NCI-H2107 (cell line): ENCODE measurements at places on chromosomes 11 and 22.

DNA sequence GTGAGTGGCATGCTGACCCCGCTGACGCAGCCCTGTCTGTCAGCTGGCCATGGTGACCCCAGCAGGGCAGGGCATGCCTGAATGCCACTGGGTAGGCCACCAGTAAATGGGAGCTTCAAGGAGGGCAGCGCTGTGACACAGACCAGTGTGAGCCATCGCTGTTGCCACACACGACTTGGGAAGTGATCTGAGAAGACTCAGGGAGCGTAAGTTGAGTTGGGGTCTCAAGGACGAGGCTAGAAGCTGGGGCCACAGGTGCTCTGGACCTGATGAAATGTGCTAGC is 28.2 kb downstream of the MPPED1 start:
- no peak for DNase-seq

DNA sequence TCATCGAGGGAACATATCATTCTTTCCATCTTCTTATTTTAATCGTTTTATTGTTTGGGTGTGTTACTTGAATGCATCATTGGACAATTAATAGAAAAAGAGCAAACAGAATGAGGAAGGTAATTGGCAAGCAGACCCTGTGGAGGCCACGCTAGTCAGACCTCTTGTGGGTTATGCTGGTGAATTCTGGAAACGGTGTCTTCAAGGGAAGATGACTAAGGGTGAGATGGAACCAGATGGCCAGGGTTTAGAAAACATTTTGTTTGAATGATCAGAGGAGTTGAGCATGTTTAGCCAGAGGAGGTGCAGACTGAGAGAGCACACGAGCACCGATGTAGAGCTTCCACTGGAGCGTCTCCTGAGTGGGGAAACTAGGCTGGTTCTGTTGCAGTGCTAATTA is 8.5 kb downstream of the ST14 start:
- DNase-seq, result no peak

GRCh38 chr11:15493921-15494620 is 379.3 kb downstream of the INSC start:
- DNase-seq, result no peak

DNA sequence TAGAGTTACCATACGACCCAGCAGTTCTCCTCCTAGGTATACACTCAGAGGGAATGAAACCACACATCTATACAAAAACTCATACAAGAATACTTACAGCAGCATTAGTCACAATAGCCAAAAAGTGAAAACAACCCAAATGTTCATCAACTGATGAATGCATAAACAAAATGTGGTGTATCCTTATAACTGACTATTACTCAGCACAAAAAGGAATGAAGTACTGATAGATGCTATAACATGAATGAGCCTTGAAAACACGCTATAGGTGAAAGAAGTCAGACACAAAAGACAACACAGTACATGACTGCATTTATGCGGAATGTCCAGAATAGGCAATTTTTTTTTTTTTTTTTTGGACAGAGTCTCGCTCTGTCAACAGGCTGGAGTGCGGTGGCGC is 23.1 kb downstream of the NCAPD3 start:
- no peak for DNase-seq

DNA sequence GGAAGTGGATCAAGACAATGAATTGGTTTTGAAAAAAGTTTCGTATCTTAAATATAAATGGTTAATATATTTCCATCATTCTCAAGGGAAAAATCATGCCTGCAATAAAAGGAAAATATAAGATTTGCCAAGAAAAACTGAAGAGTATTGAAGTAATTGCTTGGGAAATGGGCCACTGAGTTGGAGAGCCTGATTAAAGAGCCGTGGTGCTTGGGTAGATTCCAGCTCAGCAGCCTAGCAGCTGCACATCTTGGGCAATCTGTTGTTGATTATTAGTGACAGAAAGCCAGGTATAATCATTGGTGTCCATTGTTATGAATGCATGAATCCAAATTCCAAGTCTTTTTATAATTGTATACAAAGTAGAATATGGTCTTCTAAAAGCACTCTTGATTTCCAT is 800.9 kb upstream of the CHORDC1 start:
- DNase-seq, result no peak

- no peak for DNase-seq
Measured at GRCh38 chr11:30914143-30914762, 328.1 kb upstream of the MPPED2 start.

DNA sequence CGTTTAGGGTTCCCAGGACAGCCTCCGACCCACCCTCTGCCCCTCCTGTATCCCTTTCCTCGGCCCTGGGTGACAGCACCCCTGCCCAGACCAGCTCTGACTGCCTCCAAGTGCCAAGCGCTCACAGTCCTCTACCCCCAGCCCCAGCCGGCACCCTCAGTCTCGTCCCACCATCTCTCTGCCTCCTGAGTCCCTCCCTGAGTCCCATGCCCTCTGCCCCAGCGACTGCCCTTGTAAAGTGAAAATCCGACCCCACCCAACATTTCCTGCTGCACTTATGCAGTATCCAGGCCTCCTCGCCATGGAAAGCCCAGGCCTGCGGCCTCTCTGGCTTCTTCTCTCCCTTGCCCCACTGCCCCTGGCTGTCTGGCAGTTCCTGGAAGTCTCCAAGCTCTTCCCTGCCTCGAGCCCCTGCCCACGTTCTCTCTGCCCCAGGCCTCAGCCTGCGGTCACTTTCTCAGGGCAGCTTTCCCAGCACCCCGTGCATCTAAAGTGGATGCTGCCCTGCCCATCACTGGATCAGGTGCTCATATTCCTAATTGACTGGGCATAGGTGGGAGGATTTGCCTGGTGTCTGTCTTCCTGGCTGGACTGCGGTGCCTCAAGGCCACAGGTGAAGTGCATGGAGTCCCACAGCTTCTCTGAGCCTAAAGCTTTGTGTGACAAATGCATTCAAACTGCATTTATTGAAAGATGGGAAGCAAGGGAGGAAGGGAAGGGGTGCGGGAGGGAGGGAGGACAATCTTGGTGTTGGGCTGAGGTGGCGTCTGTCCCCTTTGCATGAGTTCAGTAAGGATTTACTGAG is 17.7 kb upstream of the IL2RB start:
- DNase-seq, result no peak

DNA sequence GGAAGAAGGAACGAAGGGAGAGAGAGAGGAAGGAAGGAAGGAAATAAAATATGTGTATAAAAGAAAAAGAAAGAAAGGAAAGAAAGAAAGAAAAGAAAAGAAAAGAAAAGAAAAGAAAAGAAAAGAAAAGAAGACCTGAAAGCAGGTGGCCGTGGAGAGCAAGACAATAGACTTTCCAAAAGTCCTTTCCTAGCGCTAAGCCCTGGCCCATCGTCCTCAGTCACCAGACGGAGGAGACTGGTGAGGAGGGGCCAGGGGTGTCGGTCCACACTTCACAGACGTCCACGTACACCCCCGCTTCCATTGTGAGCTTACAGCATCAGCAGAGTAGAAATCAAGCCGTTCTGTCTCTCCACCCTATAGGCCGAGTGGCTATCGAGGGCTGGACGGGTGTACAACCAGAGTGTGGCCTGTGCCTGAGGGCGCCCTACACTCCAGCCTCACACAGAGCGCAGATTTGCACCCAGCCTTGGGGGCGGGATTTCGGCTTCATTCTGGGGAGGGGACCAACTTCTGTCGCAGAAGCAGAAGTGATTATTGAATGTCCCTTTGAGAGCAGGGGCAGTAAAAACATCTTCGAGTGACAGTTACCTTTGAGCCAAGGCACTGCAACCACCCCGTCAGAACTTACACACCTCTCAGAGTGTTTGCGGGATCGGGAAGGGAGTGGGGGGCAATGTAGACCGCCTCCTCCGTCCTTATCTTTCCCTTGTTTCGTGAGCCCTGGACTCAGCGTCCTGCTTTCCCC is 2.0 kb upstream of the BSX start:
- no peak for DNase-seq

DNA sequence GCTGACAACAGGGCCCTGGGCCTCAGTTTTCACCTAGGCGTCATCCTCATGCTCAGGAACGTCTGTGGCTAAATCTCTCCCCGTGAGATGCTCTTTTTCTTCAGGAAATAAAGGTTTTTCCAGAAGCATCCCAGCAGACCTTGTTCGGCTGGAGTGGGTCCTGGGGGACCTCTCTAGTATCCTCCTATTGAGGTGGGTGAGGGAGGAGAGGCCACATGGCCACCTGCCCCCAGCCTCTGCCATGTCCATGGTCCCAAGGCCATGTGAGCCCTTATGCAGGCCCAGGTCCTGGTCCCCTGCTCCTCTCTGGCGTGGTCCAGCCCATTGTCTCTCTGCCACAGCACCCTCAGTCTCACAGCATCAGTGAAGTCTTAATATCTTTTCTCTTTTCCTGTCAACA is 22.0 kb downstream of the ALG12 start:
- no peak for DNase-seq

GRCh38 chr11:11076879-11077278 is 219.0 kb upstream of the ZBED5 start:
- no peak for DNase-seq

GRCh38 chr22:25758316-25758715 is 16.3 kb downstream of the MYO18B start:
- DNase-seq, result no peak

- DNase-seq, result no peak
Measured at GRCh38 chr11:72216638-72217037, at the start of gene FOLR2. FOLR2 (plus strand) TSS chr11:72216794; CDS start chr11:72218585, 1,791 bp downstream.

DNA sequence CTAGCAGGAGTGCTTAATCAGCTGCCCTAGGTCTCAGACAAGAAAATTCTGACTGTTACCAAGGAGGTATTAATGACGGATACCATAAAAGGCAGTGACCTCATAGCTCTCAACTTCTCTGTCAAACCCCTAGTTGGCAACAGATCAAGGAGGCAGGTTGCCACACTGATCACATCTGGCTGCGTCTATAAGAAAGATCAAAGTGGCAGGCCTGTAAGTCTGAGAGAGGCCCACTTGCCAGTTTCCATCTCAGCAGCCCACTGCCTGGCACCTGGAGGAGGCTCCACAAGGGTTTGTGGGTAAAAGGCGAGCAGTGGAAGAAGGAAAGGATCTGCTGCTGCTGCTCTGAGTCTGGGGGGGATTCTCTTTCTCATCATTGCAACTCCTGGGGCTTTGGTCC is 239.6 kb upstream of the MPPED2 start:
- DNase-seq, result no peak

DNA sequence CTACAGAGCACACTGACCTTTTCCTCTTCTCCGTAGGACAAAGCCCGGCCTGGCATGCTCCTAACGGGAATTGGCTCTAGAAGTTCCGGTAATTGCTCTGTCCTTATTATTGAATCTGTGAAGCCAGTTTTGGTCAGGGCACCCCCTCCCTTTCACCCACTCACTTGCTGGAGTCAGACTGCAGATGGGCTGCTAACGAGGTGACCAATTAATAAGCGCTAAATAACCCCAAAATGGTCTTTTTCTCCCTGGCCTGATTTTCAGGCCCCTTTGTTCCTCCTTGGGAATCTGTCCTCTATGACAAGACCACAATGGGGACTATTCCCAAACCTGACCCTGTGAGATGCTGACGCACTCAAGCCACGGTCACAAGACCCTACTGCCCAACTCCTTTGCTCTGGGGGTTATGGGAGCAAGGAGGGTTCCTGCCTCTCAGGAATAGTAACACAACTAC is 610.0 kb upstream of the CADM1 start:
- DNase-seq, result no peak

DNA sequence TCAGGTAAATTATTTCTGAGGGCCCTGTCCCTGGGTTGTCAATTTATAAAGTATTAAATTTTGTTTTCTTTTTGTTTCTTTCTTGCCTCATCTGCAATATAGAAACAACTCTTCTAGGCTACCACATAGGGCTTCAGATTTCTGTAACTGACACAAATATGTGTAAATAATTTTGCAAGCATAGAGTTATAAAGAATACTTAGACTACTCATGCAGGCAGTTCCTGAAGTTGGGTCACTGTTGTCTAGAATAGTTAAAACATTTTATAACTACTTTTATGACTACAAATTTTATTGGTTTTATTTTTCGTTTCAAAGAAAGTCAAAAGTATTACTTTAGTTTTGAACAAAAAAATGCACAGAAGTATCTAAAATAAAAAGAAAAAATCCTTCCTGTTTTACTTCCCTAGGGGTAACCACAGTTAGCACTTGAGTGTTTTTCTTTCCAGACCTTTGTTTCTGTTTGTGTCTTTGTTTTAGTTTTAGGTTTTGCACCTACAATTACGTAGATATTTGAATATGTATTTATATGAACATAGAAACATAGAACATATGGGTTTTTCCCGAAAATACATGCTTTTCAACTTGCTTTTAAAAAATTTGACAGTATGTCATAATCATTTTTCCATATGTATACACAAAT is 12.4 kb upstream of the TMEM123 start:
- DNase-seq, result no peak

GRCh38 chr11:79860336-79860735 is 419.5 kb upstream of the TENM4 start:
- DNase-seq, result no peak

- no peak for DNase-seq
Measured at GRCh38 chr11:11813288-11813962, 28.3 kb upstream of the USP47 start.

- DNase-seq, result peak; percentile 78
Measured at GRCh38 chr22:19287076-19287707, 4.3 kb downstream of the CLTCL1 start.

DNA sequence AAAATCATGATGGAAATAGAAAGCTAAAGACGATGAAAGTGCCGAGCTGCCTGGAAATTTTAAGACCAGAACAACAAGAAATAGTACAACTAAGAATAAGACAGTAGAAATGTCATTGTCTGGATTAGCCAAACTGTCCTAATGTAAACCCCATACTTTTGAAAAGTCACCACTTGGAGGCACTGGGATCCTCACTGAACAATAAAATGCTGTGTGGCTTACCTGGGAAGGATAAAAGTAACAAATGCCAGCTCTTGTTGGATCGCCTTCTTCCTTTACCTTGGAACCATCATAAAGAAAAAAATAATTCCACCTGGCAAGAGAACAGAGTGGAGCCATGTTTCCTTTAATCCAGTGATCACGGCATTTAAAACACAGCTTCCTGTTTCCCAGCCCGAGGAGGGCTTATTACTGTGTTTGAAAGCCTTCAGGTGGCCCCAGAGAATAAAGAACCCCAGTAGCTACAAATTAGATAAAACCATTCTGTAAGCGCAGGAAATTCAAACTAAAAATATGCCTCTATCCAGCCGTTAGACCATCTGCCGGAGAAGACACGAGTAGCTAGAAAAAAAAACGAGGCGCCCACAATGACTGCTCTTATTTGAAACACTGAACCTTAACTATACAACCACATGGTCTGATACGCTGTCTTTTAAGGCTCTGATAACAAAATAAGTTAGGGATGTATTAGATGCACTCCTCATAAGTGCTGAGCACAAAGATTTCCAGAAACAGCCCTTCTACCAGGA is 4.4 kb downstream of the HPS4 start:
- DNase-seq, result no peak

- no peak for DNase-seq
Measured at GRCh38 chr11:35146711-35147110, 7.7 kb downstream of the CD44 start.

GRCh38 chr11:34610324-34611041 is 10.4 kb upstream of the EHF start:
- DNase-seq, result no peak
